ENCODE measurements at places on chromosomes 11 and 22. TPM values are rescaled to one million over a fixed set of nuclear protein-coding genes. Genes with fewer than 3 reads are reported as not detected.

KRTAP5-8 gene
- total RNA-seq: not detected

- H3K27me3 ChIP-seq: no peaks in the 10 kb centered on the region
- no peaks in the 10 kb centered on the region for H3K4me1 ChIP-seq
- H3K4me3 ChIP-seq: no peak overlapping the region
Measured at GRCh38 chr11:117949062-117949461, 19.9 kb upstream of the TMPRSS13 start.

OR51B4 gene
- not detected for total RNA-seq

DNA sequence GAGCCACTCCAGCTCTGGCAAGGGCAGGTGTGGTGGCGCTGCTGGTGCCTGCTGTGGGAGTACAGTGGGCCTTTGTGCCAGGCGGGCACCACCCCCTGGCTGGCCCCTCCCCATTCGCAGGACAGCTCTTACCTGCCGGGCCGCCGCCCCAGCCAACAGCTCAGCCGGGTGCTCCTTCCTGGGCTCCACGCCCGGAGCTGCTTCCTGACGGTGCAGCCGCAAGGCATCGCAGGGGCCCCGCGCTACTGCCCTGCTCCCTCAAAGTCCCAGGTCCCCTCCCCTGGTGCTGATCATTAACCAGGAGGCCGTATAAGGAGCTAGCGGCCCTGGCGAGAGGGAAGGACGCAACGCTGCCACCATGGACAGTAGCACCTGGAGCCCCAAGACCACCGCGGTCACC, at the start of gene SLC5A1:
Gene SLC5A1 (plus strand): TSS at position 338 of the 400 bp plus-strand sequence. CDS start 21 bp downstream, at position 359.
- no peaks in the 10 kb centered on the region for H3K36me3 ChIP-seq
- no peaks in the 10 kb centered on the region for H3K4me1 ChIP-seq
- DNase-seq: peak; percentile 78
- H3K4me3 ChIP-seq: peak within 1 kb of the TSS; percentile 4

DNA sequence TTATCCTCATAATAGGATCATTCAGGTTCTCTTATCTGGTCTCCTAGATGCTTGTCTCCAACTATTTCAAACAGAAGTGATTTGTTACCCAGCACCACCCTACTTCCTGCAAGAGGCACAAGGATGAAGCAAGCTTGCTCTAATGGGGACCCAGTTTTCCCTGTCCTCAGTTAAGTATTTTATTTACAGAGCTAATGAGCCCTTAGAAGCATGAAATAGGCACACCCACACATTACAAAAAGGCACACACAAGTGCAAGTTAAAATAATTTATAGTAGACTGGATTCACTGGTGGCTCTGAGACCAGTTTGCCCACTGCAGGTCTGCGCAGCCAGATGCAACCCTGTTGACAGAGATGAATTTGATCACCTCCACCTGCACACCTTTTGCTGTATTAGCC, 167.5 kb downstream of the KIRREL3 start:
- no peak overlapping the region for H3K27ac ChIP-seq
- H3K27me3 ChIP-seq: no peaks in the 10 kb centered on the region
- no peaks in the 10 kb centered on the region for H3K4me1 ChIP-seq
- no peaks in the 10 kb centered on the region for H3K36me3 ChIP-seq
- no peak for DNase-seq

- H3K27ac ChIP-seq: no peak overlapping the region
- DNase-seq: no peak
- no peaks in the 10 kb centered on the region for H3K36me3 ChIP-seq
- H3K4me1 ChIP-seq: no peaks in the 10 kb centered on the region
- no peak overlapping the region for H3K4me3 ChIP-seq
Measured at GRCh38 chr11:47060807-47061206, 115.9 kb downstream of the ARFGAP2 start.

- H3K36me3 ChIP-seq: no peaks in the 10 kb centered on the region
- DNase-seq: no peak
- no peaks in the 10 kb centered on the region for H3K4me1 ChIP-seq
Measured at GRCh38 chr11:83600661-83601060, 314.5 kb upstream of the CCDC90B start.

GALNT18 gene
- 25.9 TPM for total RNA-seq

GRCh38 chr11:77303328-77303727, 1.8 kb upstream of the GDPD4 start:
- no peaks in the 10 kb centered on the region for H3K27me3 ChIP-seq
- no peak overlapping the region for H3K4me3 ChIP-seq
- no peak for DNase-seq
- no peaks in the 10 kb centered on the region for H3K36me3 ChIP-seq

GRCh38 chr11:66183494-66184048, 84.9 kb upstream of the RAB1B start:
- no peak overlapping the region for H3K27ac ChIP-seq
- no peak for DNase-seq
- no peak overlapping the region for H3K4me3 ChIP-seq
- H3K4me1 ChIP-seq: no peaks in the 10 kb centered on the region
- H3K27me3 ChIP-seq: no peaks in the 10 kb centered on the region
- H3K36me3 ChIP-seq: no peaks in the 10 kb centered on the region

GRCh38 chr11:108233277-108233945, 10.5 kb downstream of the ATM start:
- DNase-seq: no peak
- no peaks in the 10 kb centered on the region for H3K27me3 ChIP-seq
- no peaks in the 10 kb centered on the region for H3K4me1 ChIP-seq
- H3K27ac ChIP-seq: no peak overlapping the region
- no peak overlapping the region for H3K4me3 ChIP-seq

DNA sequence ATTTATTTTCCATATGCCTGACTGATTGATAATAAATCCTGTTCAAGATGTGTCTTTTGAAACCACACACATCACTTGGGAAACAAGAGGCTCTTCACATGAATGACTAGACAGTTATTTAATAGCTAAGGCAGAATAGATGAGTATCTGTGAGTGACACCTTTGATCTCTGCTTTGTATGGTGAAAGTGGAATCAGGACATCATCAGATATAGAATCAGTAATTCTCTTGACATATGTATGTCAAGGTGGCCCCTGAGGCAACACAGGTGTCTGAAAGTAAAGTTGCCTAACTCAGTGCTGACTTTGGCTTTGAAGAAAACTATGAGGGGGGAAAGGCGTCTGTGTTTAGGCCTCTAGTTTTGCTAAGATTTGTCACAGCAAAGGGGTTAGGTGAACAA, 11.5 kb upstream of the CASP4 start:
- no peaks in the 10 kb centered on the region for H3K4me1 ChIP-seq
- no peaks in the 10 kb centered on the region for H3K27me3 ChIP-seq
- DNase-seq: no peak
- H3K36me3 ChIP-seq: no peaks in the 10 kb centered on the region

- no peak for DNase-seq
- no peak overlapping the region for H3K4me3 ChIP-seq
- no peaks in the 10 kb centered on the region for H3K36me3 ChIP-seq
- H3K4me1 ChIP-seq: no peaks in the 10 kb centered on the region
Measured at GRCh38 chr11:90744169-90744568, 521.3 kb upstream of the CHORDC1 start.

DEUP1 gene
- total RNA-seq: not detected

DNAJB7 gene
- not detected for total RNA-seq

DNA sequence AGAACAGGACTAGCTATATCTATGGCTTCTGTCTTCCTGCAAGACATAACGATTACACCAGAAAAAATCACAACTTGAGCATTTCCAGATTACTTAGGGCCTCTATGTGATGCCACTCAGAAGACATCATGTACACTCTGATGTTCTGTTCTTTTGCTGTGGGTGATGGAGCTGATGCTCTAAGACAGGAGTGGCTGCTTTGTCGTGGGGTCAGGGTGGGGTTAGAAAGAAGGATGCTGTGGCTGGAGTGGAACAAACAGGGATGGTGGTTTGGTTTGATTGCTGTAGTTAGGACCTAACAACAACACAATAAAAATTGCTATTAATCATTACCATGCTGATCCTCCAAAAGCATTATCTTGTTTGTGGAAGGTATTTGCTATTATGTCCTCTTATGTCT, 120.3 kb upstream of the ARHGAP20 start:
- no peak overlapping the region for H3K27ac ChIP-seq
- no peaks in the 10 kb centered on the region for H3K4me1 ChIP-seq
- no peaks in the 10 kb centered on the region for H3K36me3 ChIP-seq
- DNase-seq: no peak

GRCh38 chr11:43547430-43547831, 133.1 kb upstream of the HSD17B12 start:
- H3K27me3 ChIP-seq: peaks cover 12% of the 10 kb centered on the region
- no peaks in the 10 kb centered on the region for H3K4me1 ChIP-seq
- no peaks in the 10 kb centered on the region for H3K36me3 ChIP-seq
- no peak for DNase-seq

DNA sequence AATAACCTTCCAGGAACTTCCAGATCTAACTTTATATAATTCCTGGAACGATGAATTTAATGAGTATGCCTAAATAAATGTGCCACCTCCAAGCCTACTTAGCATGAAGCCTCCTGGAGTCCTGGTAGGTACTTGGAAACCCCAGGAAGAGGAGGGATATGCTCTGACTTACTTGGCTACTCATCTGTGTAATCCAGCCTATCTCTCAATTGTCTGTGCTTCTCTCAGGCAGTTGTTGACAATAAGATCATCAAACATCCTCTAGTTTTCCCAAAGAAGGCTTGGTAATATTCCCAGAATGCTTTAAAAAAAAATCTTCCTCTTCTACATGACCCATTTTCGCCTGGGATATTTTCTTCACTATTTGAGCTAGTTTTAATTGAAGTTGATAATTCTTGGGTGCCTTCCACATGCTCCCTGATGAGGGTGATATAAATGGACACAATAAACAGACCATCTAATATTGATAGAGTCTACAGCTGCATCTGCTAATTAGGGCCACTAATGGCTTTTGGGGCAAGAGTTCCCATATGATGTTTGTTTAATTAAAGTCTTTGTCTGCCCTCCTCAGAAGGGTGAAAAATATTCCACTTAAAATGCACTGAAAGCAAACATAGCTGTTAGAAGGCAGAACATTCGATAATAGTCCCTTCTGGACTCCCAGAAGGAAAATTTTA, 75.5 kb upstream of the RAB38 start:
- H3K4me1 ChIP-seq: no peaks in the 10 kb centered on the region
- H3K27ac ChIP-seq: no peak overlapping the region
- DNase-seq: no peak
- H3K27me3 ChIP-seq: no peaks in the 10 kb centered on the region
- no peak overlapping the region for H3K4me3 ChIP-seq

OR8B3 gene
- total RNA-seq: not detected

GRCh38 chr11:78606667-78607066, 32.0 kb upstream of the NARS2 start:
- no peak overlapping the region for H3K27ac ChIP-seq
- no peaks in the 10 kb centered on the region for H3K36me3 ChIP-seq
- no peak overlapping the region for H3K4me3 ChIP-seq
- H3K4me1 ChIP-seq: no peaks in the 10 kb centered on the region
- no peaks in the 10 kb centered on the region for H3K27me3 ChIP-seq
